ENCODE measurements at places on chromosomes 5 and 9. TPM values are rescaled to one million over a fixed set of nuclear protein-coding genes. Genes with fewer than 3 reads are reported as not detected.

PCDHAC2 gene
- 2.6 TPM for total RNA-seq

FBXO4 gene
- total RNA-seq, result 13.4 TPM

DTWD2 gene
- total RNA-seq, result 5.4 TPM

DNA sequence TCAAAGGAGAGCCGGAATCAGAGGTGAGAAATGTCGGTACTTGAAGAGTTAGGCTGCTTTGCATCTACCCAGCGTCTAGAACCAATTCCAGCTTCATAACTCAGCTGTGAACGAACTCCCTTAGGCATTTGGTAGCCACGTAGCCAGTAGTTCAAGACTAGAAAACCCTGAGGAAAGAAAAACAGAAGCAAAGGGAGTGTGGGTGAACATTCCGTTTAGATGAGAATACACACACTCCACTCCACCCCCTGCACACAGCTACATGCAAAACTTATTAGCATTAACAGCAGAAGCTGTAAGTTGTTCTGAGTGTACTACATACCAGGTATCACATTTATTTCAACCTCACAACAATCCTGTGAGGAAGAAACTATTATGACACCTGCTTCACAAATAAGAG lies 78.3 kb downstream of the SMIM23 start:
- no peak overlapping the region for H3K4me3 ChIP-seq
- peak; percentile 96 for DNase-seq
- no peaks in the 10 kb centered on the region for H3K4me1 ChIP-seq

DNA sequence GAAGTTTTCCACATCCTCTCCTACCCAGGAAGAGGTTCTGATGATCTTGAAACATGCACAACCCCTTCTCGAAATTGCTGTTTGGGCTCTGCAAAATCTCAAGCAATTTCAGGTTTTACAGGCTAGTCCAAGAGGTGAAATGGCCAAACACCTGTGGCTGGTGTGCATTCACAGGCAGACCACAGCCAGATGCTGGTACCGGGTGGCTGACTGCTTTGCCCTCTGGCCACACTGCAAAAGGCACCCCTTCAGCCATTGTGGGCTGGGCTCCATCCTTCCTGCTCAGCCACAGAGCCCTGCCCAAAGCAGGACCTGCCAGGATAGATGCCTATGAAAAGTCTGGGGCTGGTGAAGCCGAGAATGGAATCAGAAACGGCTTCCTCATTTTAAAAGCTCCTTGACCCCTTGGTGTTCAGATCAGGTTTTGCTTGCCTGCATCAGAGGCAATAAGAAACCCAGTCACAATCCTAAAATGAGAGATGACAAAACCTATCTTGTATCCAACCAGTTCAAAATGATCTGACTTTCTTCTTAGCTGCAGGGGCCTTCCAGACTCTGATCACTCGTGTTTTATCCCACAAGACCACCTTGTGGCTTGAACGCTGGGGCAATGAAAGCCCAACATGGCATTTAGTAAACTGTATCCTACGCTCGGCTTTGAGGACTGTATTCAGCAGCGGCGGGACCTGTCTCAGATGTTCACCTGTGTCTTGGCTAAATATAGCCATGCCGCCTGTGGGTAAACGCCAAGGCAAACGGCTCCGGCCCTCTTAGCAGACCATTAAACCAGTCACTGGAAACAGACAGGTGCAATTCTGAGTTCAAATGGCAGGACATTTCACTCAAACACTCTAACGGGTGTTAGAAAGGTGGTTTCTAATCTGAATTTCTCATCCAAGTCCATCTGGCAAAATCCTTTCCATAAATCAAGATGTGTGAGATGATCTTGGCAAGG lies 49.6 kb downstream of the EPB41L4B start:
- no peaks in the 10 kb centered on the region for H3K36me3 ChIP-seq
- H3K4me1 ChIP-seq, result no peaks in the 10 kb centered on the region
- no peaks in the 10 kb centered on the region for H3K27me3 ChIP-seq
- no peak overlapping the region for H3K27ac ChIP-seq
- DNase-seq, result no peak
- H3K4me3 ChIP-seq, result no peak overlapping the region

GRCh38 chr5:55343609-55344008 lies 35.8 kb downstream of the MTREX start:
- no peaks in the 10 kb centered on the region for H3K4me1 ChIP-seq
- no peak for DNase-seq
- H3K36me3 ChIP-seq, result peaks cover 7% of the 10 kb centered on the region
- no peaks in the 10 kb centered on the region for H3K27me3 ChIP-seq

DNA sequence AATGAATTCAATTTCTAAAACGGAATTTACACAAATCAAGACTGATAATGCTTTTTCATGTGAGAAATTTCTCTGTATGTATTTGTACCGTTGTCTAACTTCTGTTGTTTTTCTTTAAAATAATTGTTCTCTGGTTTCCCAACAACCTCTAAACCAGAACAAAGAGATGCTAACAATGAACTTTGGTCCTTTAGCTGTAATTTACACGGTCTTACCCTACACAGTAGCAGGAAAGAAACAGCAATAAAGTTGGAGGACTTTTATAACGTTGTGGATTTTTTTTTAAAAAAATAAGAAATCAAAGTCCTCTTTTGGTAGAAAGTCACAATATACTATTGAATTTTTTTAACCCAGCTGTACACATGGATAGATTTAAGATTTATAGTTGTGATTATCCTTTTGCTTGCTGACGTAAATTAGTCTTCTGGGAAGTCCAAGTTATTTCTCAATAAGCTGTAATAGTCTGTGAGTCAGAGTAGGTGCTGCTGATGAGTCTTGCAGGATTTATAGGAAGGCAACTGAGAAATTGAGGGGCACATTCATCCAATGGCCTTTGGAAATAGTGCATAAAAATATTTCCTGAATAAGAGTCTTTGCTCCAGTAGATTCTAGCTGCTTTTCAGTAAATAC lies 76.8 kb upstream of the PCSK1 start:
- H3K4me1 ChIP-seq, result peaks cover 5% of the 10 kb centered on the region
- no peaks in the 10 kb centered on the region for H3K27me3 ChIP-seq
- H3K27ac ChIP-seq, result peak overlapping the region; percentile 34
- peak; percentile 99 for DNase-seq

NUTM2G gene
- not detected for total RNA-seq

GPX8 gene
- 84.7 TPM for total RNA-seq

GRM6 gene
- not detected for total RNA-seq

GRCh38 chr5:172795318-172795977 lies 24.5 kb upstream of the DUSP1 start:
- no peaks in the 10 kb centered on the region for H3K27me3 ChIP-seq
- no peaks in the 10 kb centered on the region for H3K36me3 ChIP-seq
- H3K4me3 ChIP-seq, result no peak overlapping the region
- H3K4me1 ChIP-seq, result peaks cover 45% of the 10 kb centered on the region
- H3K27ac ChIP-seq, result peak overlapping the region; percentile 83

GFI1B gene
- not detected for total RNA-seq

PSD2 gene
- 0.17 TPM for total RNA-seq

LRSAM1 gene
- total RNA-seq, result 18.0 TPM

OR2K2 gene
- total RNA-seq, result not detected

NCS1 gene
- 52.0 TPM for total RNA-seq

DNA sequence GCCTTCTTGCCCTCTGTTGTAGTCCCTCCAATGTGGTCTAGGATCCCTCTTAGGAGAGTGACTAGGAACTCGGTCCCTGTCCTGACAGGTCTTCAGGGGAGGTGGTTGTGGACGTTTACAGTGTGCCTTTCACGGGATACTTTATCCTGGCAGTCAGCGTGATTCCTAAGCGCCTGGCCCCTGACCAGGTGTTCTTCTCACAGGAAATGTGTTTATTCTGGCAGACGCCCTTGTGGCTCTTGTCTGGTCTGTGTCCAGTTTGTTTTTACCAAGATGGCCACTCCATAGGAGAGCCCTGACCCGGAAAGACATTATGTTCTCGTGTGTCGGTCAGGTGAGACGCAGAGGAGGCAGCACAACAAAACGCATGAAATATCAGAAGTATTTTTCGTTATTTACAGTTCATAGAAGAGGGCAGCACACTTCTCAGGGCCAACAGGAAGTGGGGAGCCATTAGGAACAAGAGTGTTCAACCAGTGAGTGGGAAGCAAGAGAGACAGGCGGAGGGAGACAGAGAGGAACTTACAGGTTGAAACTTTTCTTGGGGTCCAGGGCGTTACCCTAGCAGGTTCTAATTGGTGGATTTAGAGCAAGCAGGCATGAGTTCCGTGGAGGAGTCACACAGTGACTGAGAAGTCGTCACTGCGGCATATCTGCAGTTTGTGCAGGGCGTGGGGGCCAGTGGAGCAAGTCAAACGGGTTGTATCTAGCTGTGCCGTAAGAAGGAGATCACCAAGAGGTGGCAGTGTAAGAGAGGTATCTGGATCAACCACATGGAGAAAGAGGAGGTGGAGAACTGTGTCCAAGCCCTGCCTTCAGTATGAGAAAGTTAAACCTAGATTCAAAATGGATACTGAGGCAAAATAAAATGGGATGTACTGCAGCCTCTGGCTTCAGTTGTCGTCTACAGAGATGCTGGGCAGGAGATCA lies 412.9 kb downstream of the ZSWIM6 start:
- no peaks in the 10 kb centered on the region for H3K27me3 ChIP-seq
- no peaks in the 10 kb centered on the region for H3K4me1 ChIP-seq
- no peak overlapping the region for H3K27ac ChIP-seq
- H3K36me3 ChIP-seq, result no peaks in the 10 kb centered on the region

DNA sequence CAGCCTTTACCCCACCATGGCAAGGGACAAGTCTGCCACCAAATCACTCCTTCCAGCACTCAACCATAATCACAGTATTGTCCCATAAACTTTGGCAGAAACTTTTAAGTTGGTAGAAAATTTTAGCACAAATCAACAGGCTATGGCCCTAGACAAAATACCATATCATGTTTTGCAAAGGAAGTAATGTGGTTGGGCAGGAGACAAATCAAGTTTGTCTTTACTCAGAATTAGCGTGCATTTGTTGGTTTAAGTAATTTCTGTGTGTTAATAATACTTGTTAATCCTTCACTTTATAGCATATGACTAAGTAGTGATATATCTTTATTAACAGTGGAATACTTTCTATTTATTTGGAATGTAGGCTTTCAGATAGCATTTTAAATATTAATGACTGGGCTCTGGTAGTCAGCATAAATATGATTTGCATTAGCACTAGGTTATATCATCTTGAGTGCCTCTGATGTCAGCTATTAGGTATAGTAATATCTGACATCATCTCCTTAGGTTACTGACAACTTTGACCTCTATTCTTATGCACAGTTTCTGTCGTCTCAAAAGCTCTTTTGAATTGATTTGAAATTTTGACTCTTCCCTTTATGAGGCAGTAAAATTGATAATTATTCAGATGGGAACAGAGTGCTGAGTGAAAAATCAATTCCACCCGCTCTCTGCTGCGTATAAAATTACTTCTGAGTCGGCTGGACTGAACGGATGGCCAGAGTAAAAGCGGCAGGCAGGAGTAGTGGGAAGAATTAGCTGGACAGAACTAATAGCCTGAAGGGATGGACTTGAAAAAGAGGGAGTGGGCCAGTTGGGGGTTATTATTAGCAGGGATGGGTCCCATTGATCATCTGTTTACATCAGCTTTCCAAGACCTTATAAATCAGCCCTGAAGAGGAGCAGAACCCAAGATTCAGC lies 40.1 kb upstream of the TLX3 start:
- no peak overlapping the region for H3K27ac ChIP-seq
- no peaks in the 10 kb centered on the region for H3K27me3 ChIP-seq
- DNase-seq, result no peak
- no peak overlapping the region for H3K4me3 ChIP-seq

DNA sequence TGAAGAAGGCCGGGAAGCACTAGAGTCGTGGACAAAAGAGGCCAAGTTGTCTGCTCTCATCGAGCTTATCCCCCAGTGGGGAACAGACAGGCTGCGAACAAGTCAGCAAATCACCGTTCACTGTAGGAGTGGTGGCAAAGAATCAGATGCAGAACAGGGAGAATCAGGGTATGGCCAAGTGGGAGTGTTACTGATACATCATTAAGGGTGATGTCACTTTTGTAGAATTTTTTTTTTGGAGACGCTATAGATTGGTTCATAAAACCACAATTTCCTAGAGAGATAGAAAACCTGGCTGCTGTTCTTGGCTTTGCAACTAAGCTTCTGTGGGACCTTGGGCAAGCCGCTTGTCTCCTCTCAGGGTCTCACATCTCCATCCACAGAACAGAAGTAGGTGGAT lies 21.3 kb downstream of the SPRY4 start:
- H3K36me3 ChIP-seq, result peaks cover 4% of the 10 kb centered on the region
- H3K27me3 ChIP-seq, result no peaks in the 10 kb centered on the region
- peaks cover 8% of the 10 kb centered on the region for H3K4me1 ChIP-seq
- DNase-seq, result peak; percentile 62
- no peak overlapping the region for H3K4me3 ChIP-seq
- peak overlapping the region; percentile 13 for H3K27ac ChIP-seq

NOL6 gene
- 13.4 TPM for total RNA-seq

KIAA0825 gene
- 3.6 TPM for total RNA-seq

SLC31A1 gene
- 44.4 TPM for total RNA-seq

GRCh38 chr9:33297432-33297831 lies 7.1 kb downstream of the NFX1 start:
- peaks cover 2% of the 10 kb centered on the region for H3K4me1 ChIP-seq
- no peak overlapping the region for H3K4me3 ChIP-seq
- peaks cover 16% of the 10 kb centered on the region for H3K36me3 ChIP-seq
- H3K27me3 ChIP-seq, result no peaks in the 10 kb centered on the region

All from fibroblast of lung (primary cell).